ENCODE measurements at places on chromosomes 3 and 15.

- DNase-seq, result no peak
Measured at GRCh38 chr3:94607778-94608177, 544.9 kb downstream of the NSUN3 start.

- no peak for DNase-seq
Measured at GRCh38 chr15:96359616-96360521, 29.4 kb downstream of the NR2F2 start.

DNA sequence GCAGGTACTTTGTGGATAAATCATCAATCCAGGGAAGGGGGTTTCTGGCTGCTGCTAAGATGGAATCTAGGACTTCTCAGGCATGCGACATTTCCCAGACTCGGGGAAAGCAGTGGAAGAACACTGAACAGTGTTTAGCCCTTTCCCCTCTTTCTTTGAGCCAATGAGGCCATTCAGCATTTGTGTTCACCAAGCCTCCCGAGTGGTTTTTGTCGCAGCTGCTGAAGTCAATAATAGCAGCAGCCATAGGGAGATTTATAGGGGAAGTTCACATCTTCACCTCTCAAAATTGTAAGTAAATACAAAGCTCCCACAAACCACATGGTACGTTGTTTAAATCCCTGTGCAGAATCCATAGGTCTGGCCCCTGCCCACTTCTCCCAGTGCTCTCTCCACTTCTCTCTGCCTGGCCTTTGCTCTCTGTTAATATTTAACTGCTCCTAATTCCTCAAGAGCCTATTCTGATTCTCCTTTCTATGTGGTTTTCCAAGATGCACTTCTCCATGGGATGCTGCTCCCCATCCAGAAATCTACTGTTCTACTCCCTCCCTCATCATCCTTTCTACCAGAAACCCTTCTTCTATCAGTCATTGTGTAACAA lies 230.7 kb downstream of the SHQ1 start:
- DNase-seq, result no peak

- DNase-seq, result no peak
Measured at GRCh38 chr3:69324362-69325025, 61.4 kb downstream of the FRMD4B start.

DNA sequence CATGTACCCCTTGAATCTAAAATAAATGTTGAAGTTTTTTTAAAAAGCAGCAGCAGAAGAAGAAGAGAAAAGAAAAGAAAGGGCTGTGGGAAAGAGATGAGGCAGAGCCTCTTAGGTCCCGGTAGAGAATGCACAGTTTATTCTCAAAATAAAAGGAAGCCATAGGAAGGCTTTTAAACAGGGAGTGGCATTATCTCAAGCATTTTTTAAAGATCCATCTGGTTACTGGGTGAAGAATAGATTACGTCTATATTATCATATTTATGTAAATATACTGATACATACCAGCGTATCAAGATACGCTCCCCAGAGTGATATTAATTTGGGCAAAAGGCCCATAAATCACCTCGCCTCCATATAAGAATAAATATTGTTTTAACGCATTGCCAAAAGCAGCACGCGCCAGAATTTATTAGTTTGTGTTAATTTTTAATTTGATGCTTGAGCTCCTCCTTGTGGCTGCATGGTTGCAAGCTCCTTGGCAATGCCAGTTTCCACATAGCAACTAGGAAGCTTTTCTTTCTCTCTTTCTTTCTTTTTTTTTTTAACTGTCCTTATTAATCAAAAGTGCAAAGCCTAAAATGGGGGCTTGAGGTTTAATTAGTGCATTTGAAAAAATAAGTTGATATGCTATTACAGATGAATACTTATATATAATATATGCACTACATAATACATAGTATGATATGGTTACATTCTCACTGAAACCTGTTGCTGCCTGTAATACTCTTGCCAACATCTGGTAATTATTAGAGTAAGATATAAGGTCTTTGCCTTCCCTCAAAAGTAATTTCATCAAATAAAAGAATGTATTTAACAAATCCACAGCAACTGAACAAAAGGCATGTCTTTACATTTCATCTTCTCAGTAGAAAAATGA lies 242.8 kb upstream of the UBE2E2 start:
- no peak for DNase-seq

GRCh38 chr3:94372026-94372425 lies 309.2 kb downstream of the NSUN3 start:
- DNase-seq, result no peak

- DNase-seq, result peak; percentile 89
Measured at GRCh38 chr15:32802286-32802936, 84.6 kb downstream of the GREM1 start.

- no peak for DNase-seq
Measured at GRCh38 chr3:24359645-24360462, 134.8 kb downstream of the THRB start.

DNA sequence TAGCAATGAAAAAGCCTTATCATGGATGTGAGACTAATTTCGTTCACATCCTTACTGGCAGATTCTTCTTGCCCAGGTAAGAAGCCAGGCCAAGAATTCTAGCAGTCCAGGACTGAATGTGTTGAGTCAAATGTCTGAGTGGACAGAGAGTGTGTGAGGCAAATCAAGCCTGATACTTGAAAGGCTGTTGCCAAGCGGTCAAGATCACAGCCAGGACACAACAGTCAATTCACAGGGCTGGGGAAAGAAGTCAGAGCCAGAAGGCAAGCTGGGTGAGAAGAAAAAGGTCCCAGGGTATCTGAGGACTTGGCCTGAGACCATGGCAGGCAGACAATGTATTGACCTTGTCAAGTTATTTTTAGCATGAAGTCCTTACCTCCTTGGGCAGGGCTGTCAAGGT lies 301.3 kb downstream of the ZNF385D start:
- DNase-seq, result no peak

DNA sequence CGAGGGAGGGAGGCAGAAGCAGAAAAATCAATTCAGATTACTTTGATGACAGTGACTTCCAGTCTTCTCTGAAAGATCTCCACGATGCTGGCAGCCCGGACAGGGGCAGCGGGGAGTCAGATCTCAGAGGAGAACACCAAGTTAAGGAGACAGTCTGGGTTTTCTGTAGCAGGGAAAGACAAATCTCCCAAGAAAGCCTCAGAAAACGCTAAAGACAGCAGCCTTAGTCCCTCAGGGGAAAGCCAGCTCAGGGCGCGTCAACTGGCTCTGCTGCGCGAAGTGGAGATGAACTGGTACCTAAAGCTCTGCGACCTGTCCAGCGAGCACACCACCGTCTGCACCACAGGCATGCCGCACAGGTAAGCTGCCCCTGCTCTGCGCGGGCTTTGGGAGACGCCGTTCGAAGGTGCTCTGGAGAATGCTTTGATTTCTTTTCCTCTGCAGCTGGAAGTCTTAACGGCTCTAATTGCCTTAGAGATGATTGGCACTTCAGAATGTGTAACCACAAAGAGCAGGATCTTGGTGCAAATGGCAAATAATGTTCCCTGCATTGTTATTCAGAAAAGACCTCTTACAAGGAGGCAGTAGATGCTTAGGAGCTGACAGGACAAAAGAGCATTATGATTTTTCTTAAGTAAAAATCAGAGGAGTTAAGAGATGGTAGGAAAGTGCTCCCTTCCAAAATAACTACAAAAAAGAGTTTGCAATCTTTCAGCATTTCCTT lies at the start of gene KCNAB1:
Gene KCNAB1 (plus strand): TSS at position 51 of the 724 bp plus-strand sequence.
- DNase-seq, result no peak
